Activated CD4-positive, alpha-beta T cell treated with anti-CD3 and anti-CD28 coated beads, Interleukin-2, amount 10 ng/mL, durations not matched to agents 7 days and 5 days (primary cell): ENCODE measurements at places on chromosomes 5 and 9.

DNA sequence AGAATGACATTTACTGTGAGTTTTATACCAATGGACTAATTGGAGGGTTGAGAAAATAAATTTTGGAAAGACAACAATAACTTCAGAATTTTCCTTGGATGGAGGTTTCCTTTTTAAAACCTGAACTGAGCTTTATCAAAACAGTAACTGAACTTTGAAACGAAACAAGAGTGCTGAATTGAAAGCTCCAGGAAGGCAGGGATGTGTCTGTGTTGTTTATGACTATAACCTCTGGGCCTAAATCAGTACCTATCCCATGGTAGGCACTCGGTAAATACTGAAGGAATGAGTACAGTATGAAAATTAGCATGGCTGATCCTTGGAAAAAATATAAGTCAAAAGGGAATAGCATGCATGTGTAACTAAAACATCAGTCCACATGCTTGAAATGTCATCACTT, 93.9 kb downstream of the GHR start:
- DNase-seq: no peak

- DNase-seq: no peak
Measured at GRCh38 chr9:136372561-136373299, 739 bp downstream of the CARD9 start.

- DNase-seq: no peak
Measured at GRCh38 chr5:114152656-114153360, 209.1 kb upstream of the KCNN2 start.

- DNase-seq: no peak
Measured at GRCh38 chr5:59351076-59351794, 542.3 kb downstream of the PDE4D start.

DNA sequence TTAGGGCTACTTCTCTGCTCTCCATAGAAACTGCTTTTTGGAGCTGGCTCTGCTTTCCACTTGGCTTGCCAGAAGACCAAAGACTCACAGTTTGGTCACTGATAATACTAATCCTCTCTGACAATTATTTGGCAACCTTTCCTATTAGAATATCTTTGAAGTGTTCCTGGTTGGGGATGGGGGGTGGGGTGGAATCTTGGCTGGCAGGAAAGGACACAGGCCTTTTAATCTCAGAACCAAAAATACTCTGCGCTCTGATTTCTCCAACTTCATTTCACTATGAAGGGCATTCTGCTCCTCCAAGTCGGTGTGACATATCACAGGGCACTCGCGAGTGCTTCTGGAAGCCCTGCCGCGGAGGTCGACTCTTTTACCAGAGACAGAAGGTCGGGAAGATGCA, 1329.0 kb upstream of the WWC1 start:
- no peak for DNase-seq

DNA sequence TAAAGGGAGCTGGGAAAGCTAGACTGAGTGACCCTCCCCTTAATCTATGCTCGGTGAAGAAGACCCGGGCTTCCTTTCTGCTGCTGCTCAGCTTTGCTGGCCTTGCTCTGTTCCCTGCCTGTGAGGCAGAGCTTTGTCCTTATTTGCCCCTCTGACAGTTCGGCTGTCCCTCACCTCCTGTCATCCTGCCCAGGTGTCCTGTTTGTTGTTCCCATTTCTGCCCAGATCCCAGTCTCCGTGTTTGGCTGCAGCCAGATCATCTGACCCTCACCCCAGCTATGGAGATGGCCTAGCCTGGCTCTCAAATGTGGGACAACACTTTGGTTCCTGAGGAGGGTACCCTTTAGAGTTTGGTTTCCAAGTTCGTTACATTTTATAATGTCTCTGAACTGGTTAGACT, 20.2 kb downstream of the OTULIN start:
- no peak for DNase-seq

DNA sequence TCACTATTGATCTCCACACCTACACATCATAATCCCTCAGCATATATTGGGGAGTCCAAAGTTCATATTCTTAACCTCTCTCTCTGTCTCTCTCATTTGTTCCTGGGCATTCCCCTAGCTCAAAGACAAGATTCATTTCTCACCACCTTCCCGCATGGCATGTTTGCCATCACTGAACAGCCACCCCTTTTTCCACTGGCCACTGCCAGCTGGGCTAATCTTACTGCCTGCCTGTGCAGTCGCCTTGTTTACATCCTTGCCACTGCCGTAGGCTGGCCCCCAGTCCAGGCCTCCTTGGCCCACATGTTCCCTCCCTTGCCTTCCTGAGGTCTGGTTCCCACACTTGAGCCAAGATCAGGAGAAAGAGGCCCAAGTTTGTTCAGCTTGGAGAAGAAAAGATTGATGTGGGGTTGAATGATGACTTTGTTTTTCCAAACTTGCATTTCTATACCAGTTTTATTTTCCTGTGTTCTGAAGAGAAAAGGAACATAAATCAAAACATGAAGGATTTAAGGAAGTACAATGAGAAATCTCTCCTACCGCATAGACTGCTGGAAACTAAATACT, 80.2 kb downstream of the PLAC8L1 start:
- DNase-seq: no peak

GRCh38 chr5:57895766-57896165, 413.2 kb upstream of the ACTBL2 start:
- no peak for DNase-seq

DNA sequence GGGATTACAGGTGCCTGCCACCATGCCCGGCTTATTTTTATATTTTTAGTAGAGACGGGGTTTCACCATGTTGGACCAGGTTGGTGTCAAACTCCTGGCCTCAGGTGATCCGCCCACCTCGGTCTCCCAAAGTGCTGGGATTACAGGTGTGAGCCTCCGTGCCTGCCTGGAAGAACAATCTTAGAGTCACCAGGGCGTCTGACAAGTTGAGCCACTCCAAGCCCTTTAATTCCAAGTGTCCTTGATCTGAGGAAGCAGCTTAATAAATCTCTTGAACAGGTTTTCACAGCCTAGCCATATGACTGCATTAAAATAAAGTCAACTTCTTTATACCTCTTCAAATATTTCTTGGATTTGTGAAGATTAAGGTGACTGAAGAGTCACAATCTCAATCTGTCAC, 31.5 kb downstream of the SLC44A1 start:
- no peak for DNase-seq

DNA sequence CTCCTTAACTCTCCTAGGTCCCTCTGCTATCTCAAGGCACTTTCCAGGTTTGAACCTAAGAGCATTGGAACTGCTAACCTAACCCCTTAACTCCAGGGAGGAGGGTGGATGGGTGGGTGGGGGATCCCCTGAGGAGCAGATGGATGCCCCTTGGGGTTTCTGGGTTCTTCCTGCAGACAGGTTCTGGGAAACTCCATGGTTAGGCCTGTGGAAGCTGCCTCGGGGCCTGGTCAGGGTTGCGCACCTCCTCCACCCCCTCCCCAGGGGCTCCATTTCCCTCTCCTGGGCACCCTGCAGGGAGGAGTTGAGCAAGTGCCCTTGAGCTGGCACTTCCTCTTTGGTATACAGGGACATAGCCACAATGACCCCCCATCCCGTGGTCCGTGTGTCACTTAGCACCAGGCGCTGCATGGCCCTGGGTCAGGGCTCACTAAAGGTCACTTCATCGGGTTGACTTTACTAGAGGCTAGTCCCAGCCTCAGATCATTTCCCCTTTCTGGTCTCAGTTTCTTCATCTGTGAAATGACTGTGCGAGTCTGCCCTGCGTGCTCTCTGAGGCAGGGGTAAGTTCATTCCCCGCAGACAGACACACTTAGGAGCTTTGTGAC, 16.0 kb downstream of the CXXC5 start:
- DNase-seq: no peak

- DNase-seq: no peak
Measured at GRCh38 chr5:111747337-111747736, 9.7 kb downstream of the NREP start.

DNA sequence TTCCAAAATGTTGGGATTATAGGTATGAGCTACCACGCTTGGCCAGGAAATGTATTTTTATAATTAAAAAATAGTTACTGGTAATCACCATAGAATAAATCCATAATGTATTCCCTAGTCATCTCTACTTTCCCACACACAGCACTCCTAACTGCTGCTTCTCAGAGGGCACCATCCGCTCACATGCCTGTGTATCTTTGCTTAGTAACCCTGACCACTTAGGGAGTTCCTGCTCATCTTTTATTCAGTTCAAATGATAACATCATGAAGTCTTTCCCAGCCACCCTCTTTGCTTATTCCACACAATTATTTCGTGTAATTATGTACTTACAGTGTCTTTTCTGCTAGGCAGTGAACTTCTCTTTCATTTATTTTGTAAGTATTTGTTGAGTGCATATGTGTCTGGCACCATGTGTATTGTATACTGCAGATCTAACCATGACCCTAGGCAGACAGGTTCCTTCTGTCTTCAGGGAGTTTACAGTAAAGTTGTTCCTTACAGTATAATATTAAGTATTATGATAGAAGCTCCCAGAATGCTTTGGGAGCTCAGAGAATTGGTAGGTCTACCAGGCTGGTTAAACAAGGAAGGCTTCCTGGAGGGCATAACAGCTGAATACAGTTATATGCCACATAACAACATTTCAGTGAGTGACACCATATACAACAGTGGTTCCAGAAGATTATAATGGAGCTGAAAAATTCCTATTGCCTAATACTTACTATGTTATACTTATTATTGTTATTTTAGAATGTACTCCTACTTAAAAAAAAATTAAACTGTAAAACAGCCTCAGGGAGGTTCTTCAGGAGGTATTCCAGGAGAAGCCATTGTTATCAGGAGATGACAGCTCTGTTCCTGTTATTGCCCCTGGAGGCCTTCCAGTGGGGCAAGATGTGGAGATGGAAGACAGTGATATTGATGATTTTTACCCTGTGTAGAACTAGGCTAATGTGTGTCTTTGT, 39.2 kb downstream of the DCAF10 start:
- no peak for DNase-seq

GRCh38 chr9:74444369-74444768, 52.8 kb upstream of the RORB start:
- DNase-seq: no peak

- no peak for DNase-seq
Measured at GRCh38 chr9:79685577-79685976, 113.8 kb downstream of the TLE4 start.

DNA sequence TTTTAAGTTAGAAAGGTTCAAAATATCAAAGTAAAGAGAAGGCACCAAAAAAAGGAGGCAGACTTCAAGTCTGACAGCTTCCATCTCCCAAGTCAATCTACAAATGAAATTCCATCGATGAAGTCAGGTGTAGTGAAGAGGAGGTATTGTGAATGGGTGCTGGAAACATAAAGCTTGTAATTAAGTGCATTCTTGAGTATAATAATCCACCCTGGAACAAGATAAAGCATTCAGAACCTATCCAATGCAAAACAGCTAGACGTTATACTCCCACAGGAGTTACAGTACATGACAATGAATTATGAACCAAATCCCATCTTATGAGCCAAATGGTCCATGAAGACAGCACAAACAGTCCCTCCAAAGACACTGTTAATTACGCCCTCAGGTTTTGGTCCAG, 22.3 kb downstream of the BNC2 start:
- no peak for DNase-seq

- no peak for DNase-seq
Measured at GRCh38 chr5:125440905-125441304, 694.5 kb upstream of the ZNF608 start.

GRCh38 chr5:40904205-40904993, 4.9 kb upstream of the C7 start:
- peak; percentile 35 for DNase-seq

DNA sequence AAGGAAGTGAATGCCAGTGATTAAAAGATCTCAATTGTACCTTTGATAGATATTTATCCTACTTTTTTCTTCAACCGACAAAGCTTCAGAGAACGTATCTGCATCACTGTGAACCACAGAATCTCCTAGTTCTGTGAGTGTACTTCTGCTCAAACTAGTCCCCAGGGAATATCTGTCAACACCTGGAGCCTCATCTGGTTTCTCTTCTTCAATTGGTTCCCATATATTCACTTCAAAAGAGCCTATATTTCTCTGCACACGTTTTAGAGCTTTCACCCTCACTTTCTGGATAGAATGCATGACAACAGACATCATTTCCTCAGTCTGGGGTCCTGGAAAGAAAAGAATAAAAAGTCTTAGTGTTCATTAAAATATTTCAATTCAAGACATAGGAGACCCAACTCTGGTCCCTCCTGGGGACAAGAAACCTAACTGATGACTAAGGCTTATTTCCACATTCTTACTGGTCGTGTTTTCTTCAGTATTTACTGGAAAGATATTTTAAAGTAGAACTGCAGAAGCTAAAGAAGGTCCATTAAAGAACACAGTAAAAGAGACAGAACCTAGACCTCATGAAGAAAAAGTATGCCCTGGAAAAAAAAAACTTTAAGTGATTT, 64.3 kb downstream of the CPLANE1 start:
- DNase-seq: no peak

DNA sequence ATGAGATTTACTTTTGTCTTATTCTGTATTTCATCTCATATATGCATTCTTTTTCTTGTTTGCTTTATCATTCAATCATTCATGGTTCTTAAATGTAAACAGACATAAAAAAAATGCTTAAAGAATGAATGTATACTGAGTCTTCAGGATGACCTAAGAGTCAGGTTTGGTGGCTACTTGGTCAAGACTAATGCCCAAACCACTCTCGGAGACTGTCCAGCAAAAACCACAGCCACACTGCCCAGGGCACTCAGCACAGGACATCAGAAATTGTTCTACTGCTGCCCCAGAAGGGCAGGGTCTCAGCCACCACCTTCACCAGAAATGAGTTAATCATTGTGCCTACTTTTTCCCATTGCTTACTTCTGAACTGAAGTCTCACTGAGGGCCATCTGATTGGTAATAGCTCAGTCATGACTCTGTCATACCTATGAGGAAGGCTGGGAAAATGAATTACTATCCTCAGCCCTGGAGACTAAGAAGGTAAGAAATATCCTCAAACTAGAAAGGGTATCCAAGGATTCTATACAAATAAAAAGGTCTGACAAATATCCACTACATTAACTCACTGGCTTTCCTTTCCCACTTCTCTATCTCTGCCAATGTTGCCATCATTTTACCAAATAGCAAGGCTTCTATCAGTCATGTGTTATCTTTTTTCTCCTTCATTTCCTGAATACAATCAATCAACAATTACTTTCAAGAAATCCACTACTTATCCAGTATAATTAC, 236.1 kb downstream of the CETN3 start:
- no peak for DNase-seq

DNA sequence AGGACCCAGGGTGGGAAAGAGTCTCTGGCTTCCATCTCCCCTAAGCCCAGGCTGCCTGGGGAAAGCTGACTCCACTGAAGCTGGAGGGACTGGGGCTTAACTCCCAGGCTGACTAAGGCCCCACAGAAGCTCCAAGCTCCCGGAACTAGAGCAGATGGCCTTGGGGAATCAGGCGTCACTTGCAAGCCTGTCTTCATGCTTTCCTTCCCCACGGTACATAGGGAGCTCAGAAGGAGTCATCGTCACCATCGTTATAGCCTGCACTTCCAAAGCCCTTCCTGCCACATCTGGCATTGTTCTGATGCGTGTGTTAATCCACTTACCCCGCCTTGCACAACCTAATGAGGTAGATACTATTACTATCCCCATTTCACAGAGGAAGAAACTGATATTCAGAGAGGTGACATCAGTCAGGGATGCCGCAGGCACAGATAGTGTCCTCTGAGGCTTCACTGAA, 11.5 kb downstream of the AQP3 start:
- no peak for DNase-seq

- DNase-seq: no peak
Measured at GRCh38 chr5:131305138-131305689, 41.4 kb downstream of the CDC42SE2 start.

- no peak for DNase-seq
Measured at GRCh38 chr5:93612855-93613243, 29.8 kb downstream of the NR2F1 start.
